Suppressor macrophage (primary cell): ENCODE measurements at places on chromosomes 1 and 21.

DNA sequence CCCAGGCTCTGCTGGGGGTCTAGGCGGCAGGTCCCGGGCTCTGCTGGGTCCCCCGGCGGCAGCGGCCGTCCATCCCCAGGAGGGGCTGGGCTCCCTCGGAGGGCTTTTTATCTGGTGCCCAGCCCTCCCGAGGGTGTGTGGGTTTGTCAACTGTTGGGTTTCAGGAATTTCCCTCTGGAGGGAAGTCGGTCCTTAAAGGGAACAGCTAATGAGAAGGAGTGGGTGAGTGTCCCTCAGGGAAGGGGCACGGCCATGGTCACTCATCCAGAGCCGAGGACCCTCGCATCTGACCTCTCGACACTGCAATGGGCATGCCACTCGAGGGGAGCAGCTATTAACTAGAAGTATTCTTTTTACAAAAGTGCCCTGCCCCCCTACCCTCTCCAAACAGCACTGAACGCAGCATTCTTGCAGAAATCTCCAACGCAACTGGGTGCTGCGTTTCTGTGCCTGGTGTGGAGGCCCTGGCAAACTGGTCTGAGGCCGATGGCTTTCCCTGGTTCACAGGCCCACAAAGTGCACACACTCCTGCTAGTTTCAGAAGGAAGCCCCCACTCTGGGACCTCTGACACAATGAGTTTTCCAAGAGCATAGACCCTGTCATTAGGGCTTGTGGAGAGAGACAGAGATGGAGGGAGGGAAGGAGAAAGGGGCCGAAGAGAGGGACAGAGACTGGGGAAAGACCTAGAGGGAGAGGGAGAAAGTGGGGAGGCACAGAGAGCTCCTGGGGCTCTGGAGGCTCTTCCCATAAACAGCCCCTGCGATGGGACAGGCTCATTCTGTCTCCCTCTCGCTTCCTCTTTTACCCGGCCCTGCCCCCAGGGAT is 1.0 kb upstream of the TSPEAR start:
- no peak for DNase-seq

GRCh38 chr1:77876884-77877283 is 11.5 kb upstream of the NEXN start:
- DNase-seq: no peak

DNA sequence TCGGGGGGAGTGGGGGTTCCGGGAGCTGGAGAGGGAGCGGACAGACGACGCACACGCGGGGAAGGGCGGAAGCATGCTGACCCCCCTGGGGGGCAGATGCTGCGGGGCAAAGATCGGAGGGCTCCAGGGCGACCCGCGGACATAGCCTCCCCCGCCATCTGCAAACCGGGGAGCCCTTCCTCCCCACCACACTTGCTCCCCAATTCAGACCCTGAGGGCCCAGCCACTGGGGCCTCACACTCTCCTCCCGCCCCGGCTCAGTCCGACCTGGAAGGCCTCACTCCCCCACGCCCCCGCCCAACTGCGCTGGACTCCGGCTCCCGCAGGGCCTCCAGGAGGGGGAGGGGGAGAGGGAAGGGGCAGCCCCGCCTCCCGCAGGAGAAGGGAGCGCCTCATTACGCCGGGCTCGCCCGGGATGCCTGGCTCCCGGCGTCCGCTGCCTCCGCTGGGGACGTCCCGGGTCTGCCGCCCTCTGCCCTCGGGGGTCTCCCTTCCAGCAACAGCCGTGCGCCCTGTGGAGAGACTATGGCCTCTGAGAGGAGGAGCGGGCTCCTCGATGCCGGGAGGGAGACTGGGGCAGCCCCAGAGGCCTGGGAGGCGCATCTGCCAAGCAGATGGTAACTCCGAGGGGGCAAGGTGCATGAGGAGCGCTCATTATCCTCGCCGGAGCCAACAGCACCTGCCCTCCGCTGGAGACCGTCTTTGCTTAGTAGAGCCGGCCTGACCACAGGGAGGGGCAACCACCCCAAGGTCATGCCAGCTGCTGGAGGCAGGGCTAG is 636 bp upstream of the CAMK2N1 start:
- DNase-seq: no peak

DNA sequence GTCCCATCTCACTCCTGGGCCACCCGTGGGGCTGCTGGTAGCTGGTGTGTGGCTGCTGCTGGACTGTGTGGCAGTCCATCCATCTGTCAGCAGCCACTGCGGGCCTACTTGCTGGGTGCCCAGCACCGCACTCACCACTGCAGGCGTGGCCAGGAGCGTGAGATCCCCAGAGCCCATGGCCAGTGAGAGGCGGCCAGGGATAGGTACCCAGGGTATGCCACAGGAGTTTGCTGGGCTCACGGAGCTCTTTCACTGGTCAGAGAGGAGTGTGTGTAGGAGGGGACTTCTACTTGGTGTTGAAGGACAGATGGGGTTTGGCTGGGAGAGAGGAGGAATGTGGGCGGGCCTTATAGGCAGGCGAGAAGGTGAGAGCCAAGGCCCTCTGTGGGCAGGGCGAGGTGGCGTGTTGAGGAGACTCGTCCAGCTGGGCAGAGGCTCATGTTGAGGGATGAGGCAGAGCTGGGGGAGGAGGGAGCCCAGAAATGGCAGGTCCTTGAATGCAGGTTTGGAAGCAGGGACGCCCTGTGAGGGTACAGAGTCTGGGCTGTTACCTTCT is 15.0 kb downstream of the QSOX1 start:
- DNase-seq: no peak

DNA sequence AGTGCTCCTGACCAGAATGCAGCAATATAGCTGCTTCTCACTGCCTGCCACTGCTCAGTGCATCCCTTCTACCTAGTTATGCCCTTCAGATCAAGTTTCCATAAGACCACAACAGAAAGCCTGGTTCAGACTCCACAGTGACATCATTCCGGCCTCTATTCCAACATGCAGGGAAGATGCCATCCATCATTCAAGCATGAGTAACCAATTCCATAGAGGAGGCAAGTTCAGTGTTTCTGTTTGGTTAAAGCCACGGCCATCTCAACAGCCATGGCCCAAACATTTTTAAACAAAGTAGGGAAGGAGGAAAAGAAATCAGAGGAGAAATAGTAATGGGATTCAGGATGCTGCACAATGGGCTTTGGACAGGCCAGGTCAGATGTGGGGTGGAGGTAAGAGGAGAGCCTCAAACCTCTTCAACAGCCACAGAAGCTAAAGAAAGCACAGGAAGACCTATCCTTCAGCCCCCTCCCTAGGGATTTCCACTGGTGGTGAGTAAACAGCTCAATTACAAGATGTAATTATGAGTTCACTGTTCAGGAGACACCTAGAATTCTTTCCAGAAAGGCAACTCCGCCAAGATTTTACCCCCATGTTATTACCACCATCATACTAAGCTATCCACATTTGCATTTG is 484.9 kb downstream of the SETD4 start:
- DNase-seq: no peak
